Right lung (tissue), 10 donors: ENCODE measurements at places on chromosomes 3 and 15.

DNA sequence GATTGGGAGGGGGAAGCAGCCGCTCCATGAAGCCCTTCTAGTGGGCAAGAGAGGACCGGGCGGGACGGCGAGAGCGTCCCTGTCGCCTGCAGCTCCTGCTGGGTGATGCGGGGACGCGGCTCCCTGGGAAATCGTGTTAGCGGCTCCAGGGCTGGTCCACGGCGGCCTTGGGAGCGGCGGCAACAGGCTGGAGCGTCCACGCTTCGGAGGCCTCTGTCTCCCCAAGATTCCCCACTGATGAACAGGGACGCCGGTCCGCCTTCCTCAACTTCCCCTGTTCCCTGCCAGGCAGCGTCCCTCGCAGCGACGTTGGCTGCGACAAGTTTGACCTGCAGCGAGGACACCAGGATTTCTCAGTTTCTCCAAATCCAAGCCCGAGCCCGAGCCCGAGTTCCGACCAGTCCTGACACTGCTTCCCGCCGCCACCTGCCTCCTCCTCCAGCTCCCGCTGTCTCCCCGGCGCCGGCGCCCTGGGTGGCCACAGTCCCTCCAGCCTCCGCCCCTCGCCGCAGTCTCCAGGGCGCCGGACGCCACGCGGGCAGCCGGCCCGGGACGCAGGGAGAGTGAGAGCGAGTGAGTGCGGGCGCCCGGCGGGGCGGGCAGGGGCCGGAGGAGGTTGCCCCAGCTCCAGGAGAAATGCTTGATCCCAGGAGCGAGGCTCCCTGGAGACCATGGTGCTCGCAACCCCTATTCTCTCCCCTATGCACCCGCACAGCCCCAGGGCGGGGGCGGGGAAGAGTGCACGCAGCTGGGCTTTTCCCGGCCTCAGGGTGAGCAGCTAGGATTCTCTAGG is 78.1 kb upstream of the RNF7 start:
- DNase-seq: peak; percentile 64

DNA sequence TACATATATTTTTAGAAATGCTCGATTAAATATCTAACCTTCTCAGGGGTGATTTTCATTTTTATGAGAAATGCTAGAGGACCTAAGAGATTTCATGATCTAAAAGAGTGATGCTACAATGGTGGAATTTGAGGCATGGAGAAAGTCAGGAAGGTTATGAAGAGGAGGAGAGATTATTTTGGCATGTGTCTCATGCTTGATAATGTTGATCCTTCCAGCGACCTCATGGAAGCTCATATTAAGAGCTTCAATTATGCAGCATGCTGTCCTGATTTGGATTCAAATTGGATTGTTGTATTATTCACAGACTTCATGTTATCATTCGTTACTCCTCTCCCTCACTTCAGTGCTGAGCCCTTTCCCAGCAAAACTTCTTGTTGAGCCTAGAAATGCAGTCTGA is 112.5 kb downstream of the RAP2B start:
- DNase-seq: no peak

- no peak for DNase-seq
These were observed 419.3 kb downstream of the MAGI1 start for GRCh38 chr3:65619451-65619881.

DNA sequence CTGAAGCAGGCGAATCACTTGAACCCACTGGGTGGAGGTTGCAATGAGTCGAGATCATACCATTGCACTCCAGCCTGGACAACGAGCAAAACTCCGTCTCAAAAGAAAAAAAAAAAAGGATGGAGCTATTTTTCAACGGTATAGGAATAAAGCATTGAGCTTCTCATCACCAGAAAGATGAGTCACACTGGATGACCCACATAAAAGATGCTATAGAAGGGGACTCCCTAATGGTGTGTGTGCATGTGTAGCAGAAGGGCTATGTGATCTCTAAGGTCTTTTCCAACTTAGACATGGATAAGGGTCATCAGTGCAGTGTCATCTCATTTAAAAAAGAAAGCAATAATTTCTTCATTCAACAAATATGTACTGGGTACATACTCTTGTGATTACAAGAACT is 476.0 kb downstream of the MFSD1 start:
- DNase-seq: no peak

DNA sequence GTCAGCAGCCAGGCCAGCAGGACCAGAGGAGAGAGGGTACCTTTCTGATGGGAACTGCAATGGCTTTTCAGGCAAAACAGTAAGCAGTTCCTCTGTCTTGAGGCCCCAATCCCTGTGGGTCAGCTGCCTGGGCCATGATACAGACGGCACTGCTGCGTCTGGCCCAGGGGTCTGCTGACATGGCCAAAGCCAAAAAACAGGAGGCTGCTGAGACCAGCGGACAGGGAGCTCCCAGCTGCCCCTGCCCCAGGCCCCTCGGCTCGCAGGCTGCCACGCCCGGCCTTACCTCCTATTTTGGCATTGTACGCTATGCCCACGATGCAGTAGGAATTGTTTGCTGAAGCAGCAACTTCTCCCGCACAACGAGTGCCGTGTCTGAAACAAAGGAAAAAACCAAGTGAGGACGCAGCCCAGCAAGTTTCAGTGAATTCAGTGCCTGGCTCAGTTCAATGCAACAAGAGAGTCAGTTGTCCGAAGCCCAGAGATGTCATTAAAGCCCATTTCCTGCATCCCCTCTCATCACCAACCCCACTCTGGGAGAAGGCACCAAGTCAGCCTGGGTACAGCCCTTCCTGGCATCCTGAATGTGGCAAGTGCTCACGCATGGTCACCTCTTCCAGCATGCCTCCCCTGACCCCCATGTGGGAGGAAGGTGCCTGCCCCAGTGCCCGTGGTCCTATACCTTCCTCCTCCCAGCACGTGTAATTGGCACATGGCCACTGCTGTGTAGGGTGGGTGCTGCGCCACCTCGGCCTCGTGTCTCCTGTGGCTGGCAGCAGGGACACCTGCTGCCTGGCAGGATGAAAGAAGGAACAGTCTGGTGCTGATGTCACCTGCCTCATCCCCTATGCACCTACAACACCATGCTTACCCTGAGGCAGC is 61.7 kb downstream of the PCSK6 start:
- no peak for DNase-seq

DNA sequence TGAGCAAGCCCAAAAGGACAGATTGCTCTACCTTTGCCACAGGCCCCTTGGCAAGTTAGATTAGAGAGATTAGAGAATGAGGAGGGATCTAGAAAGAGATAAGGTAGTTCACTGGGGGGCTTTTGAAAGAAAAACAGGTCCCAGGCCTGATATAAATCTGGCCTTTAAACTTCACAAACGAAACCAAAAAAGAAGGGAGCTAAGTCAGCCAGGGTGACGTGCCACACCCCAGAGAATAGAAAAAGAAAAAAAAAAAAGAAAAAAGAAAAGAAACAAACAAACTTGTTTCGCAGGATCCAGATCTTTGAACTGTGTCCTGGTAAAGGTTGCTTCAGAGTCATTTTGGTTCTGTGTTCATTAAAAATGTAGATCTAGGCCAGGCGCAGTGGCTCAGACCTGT is 3.6 kb downstream of the KAT2B start:
- no peak for DNase-seq

GRCh38 chr3:114904633-114905032 is 242.5 kb downstream of the ZBTB20 start:
- no peak for DNase-seq

DNA sequence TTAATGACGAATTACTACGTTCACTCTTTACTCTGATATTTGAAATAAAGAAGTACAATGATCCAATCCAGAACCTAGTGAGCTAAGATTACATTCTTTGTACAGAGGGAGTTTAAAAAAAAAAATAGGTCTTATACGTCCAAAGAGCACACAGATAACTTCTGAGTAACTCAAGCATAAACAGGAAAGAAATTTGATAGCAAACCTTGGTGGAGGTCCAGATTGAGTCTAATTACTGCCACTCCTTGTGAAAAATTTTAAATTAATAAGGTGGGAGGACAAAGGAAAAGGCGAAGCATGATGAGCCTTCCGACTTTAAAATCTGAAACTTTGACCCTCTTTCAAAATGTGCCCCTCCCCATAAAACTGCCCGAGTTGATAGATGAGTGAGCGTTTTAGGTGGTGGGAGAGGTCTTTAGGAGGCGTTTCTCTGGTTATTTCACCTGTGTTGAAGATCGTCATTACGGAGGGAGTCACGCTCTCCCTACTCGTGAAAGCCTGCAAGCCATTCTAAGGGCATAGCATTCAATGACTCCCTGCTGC is 127.0 kb upstream of the ROBO2 start:
- no peak for DNase-seq

- DNase-seq: peak; percentile 33
These were observed 260.4 kb upstream of the P2RY1 start for GRCh38 chr3:152574461-152575079.

DNA sequence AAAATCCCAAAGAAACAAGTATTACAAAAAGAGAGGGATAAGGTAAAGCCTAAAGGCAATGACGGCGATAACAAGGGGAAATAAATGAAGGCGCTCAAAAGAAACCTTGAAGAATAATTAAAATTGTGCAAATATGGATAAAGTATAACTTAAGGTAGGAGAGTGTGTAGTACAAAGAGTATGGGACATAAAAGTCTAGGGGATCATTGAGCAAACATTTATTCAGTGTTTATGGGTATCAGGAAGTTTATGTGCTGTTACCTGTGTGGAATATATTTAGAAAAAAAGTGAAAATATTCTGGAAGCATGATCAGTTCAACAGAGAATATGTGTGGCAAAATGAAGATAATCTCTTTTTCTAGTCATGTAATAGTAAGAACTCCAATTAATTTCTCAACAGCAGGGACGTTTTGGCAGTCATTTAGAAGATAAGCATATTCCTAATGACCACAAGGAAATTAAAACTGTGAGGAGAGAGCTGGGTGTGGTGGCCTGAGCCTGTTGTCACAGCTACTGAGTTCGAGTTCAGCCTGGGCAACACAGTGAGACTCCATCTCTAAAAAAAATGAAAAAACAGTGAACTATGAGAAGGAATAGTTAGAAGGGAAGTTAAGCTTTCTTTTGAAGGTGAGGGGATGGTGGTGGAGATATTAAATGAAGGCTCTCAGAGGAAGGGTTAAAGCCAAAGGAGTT is 27.4 kb downstream of the GOLM2 start:
- no peak for DNase-seq

DNA sequence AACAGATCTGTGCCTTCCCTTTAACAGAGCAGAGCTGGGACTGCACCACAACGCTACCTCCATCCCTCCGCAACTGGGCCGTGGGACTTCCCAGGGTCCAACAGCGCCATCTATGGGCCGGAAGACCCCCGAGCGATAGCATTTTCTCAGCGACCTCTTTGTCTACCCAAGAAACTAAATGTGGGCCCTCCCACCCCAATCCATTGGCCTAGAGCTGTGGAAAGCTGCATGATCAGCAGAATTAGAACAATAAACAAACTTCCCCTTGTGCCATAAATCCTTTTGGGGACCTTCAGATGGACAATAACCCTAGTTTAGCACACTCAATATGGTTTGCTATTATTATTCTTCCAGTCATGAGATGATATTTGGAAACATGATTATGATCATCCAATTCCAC is 74.8 kb upstream of the NTRK3 start:
- no peak for DNase-seq

DNA sequence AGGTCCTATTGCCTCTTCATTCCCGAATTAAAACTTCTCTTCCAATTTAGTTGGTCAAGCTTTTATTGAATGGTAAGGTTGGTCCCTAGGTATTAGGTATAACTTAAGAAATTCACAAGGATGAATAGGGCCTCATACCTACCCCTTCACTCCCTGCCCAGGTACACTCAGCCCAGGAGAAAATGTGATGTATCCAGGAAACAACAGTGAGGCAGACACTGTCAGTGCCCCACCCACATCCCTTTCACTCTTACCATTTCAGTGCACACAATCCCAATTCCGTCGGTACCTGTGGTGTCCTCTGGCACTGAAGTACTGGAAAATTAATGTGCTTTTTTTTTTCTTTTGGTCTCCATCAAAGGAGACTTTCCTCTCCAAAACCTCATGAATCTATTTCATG is 10.5 kb upstream of the C3orf49 start:
- no peak for DNase-seq

- DNase-seq: no peak
These were observed 4.3 kb upstream of the UBE2E2 start for GRCh38 chr3:23198801-23199200.

- no peak for DNase-seq
These were observed 52.7 kb upstream of the TJP1 start for GRCh38 chr15:29874977-29875376.

GRCh38 chr15:62394079-62394478 is 229.0 kb upstream of the C2CD4B start:
- no peak for DNase-seq

- no peak for DNase-seq
These were observed 89.9 kb upstream of the MEF2A start for GRCh38 chr15:99475754-99476412.

GRCh38 chr3:27939940-27940339 is 217.8 kb upstream of the EOMES start:
- DNase-seq: no peak

GRCh38 chr15:64629063-64629462 is 146.3 kb downstream of the RBPMS2 start:
- no peak for DNase-seq

DNA sequence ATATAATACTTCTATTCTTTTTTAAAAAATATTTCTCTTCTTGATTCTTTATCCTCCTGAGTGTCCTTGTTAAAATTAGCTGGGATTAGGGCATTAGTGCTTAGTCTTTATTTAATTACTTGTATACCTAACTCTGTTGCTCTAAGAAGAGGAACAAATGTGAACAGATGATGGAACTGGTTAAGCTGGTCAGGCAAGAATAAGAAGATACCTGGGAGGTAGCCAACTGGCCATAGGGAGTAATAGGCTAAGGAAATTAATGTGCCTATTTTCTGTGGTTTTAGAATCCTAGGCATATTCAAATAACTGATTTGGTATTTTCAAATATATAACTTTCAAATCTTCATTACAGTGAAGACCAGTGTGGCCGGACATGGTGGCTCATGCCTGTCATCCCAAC is 54.4 kb downstream of the EIF3J start:
- no peak for DNase-seq

- no peak for DNase-seq
These were observed 79.0 kb upstream of the CDV3 start for GRCh38 chr3:133494469-133494868.

GRCh38 chr15:49471733-49472132 is 48.7 kb downstream of the FGF7 start:
- no peak for DNase-seq
